ENCODE measurements at places on chromosomes 6 and 20.

DNA sequence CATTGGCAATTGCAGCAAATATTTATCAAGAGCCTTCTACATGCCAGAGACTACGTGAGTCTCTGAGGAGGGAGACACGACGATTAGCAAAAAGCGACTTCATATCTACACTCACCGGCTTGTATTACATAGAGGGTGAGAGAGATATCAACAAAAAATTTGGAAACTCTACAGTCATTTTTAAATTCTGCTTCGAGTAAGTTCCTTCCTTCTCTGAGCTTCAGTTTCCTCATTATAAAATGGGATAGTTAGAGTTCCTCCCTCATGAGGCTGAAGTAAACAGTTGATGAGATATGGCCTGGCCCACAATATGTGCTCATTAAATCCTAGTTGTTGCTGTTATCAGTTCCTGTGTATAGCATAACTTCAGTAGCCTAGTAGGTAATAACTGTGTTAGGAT, 64.1 kb upstream of the SIRPA start:
- no peak for DNase-seq

GRCh38 chr20:38833857-38834164, 28.3 kb downstream of the PPP1R16B start:
- DNase-seq, result no peak

DNA sequence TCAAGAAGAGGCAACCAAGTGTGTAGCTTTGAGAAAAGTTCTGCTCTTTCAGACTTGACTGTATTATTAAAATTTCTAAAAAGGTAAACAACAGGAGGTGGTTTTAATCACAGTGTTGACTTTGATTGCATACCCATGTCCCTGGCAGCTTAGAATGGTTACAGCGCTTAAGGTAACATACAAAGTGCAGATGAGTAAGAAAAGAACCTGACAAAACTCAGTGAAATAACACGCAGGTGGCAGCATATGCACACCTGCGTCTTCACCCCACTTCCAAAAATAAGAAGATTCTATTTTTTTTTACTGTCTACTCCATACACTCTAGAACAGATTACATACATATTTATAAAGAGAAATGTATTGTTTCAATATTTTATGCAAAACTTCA, 233.5 kb downstream of the GMPR start:
- DNase-seq, result no peak

- DNase-seq, result no peak
Observed at GRCh38 chr6:118641042-118641441, 10.3 kb downstream of the CEP85L start.

GRCh38 chr20:56893226-56893917, 264.3 kb downstream of the TFAP2C start:
- no peak for DNase-seq

DNA sequence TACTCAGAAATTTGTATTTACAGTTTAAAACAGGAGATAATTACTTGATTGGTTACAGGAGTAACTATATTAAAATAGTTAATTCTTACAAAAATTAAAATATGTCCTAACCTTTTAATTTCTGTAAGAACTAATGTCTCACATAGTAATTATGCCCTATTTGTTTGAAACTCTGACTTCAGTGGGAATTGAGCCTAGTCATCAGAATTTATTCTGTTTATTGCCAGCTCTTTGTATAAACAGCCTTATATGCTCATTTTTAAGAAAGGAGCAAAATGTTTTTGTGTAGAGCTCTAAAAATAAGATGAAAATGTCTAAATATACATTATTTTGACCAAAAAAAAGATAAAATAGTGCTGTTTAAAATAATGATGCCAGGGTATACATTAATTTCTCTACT, 21.5 kb downstream of the TRMT11 start:
- no peak for DNase-seq

- DNase-seq, result peak; percentile 2
Observed at GRCh38 chr20:44448753-44449546, 26.7 kb upstream of the TTPAL start.

DNA sequence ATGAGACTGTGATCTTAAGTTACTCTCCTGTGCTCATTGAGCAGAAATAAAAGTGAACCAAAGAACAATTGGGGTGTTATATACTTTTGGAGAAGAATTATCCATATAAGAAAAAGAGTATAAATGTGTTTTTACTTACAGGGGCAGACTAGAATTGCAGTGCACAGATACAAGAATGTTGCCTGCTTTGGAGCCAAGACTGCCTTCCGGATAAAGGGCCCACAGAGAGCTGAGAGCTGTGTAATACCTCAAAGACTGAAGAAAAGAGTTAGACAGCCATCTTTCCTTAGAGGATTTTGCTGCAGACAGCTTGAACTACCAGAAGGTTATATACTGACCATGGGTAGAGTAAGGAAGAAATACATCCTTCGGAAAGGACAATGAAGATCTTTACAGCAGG, 1235.5 kb upstream of the CITED2 start:
- no peak for DNase-seq
